ENCODE measurements at places on chromosomes 7 and 10.
A peak's percentile ranks its signal among the peaks of the same experiment; 100 is the strongest.

- no peak for DNase-seq
Observed at GRCh38 chr7:81690251-81690650, 79.6 kb downstream of the HGF start.

- DNase-seq: no peak
Observed at GRCh38 chr7:1607696-1608095, 37.9 kb upstream of the PSMG3 start.

- peak; percentile 87 for DNase-seq
Observed at GRCh38 chr10:88582806-88583583, at the start of gene RNLS. RNLS (minus strand) TSS chr10:88583318.

GRCh38 chr10:88057720-88058119, 194.3 kb downstream of the PTEN start:
- DNase-seq: no peak

- DNase-seq: no peak
Observed at GRCh38 chr10:97185326-97186058, at the start of gene SLIT1. SLIT1 (minus strand) TSS chr10:97185959; CDS start chr10:97185674, 285 bp downstream.

DNA sequence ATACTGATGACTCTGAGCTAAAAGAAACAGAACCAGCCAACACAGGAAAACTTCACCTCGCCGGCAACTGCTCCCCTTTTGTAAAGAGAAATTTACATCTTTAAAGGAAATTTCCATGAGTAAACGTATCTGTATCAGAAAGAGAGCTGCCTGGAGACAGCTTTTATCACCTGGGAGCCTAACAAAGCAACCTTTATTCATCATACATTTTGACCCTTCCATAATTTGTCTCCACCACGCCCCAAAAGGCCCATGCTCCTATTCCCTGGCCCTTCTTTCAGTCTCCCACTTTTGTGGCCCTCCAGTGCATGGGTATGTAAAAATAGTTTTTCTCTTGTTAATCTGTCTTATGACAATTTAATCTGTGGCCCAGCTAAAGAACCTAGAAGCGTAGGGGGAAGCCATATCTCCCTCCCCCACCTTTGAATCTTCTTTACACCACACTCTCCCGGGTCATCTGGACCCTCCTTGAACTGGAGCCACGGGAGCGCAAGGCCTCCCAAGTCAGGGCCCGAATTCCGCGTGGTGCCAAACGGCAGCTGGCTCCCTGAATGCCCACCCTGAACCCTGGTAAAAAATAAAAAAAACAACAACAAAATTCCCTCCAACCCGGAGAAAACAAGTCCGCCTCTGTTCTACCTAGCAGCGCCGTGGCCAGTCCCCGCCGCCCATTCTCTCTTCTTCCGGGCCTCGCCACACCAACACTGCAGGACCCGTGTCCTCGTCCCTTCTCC, 15.4 kb upstream of the FKBP9 start:
- DNase-seq: no peak

GRCh38 chr7:122302761-122303530, 1.6 kb downstream of the FEZF1 start:
- DNase-seq: no peak

- no peak for DNase-seq
Observed at GRCh38 chr10:104323760-104324201, 14.5 kb downstream of the ITPRIP start.

DNA sequence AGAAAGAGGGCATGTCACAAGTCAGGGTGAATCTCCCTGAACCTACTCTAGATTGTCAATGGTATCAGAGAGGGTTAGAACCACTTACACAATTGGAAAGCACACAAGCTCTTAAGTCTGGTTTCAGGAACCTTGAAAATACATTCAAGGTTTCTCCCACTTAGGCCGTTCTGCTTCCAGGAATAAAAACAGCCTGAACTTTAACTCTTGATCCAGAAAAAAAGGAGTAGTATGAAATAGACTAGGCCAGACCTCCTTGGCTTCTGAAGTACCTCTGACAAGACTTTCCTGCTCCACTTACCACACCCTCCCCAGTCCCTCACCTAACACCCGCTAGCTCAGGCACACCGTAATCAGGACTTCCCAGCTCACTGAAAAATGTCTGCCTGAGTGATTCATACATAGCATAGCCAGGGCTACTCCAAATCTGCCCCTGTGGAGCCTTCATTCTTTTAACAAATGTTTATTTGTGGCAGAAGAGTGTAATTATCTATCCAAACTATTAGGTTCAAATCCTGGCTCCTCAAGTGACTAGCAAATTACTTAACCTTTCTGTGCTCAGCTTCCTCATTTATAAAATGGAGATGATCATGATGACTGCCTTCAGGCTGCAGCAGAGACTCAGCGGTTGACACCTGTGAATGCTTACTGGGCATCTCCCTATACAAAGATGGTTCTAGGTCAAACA, 30.3 kb upstream of the IL6 start:
- DNase-seq: peak; percentile 21

DNA sequence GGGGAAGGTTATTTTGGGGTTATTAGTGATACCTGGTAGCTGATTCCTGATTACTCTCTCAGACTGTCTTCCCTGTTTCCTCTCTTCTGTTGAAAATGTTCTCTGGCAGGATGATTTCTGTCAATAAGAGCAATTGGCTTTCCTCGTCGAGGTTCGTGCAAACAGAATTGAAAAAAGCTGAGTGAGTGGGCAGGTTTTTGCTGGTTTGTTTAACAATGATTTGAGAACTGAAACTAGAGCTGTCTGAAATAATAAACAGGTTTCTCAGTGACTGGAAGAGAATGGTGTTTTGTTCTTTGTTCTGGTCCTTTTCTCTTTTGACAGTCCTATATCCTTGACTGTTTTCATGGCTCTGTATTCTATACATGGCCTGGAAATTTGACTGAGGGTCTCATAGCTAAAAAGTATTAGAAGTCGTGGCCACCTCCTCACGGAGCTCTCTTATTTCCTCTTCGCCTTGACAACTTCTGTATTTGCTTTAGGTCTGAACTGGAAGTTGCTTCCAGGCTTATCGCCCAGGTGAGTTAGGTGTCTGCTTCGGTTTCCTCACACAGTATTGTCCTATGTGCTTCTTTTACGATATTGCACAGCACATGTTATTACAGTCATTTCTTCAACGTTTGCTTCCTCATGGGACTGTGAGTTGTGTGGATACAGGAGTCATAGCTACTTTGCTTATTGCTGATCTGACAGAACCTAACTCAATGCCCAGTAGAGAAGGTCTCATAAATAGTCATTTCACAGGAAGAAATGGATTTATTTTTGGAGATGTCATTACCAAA, 403.6 kb downstream of the NRG3 start:
- DNase-seq: peak; percentile 35

GRCh38 chr10:98569853-98570252, 123.1 kb upstream of the HPS1 start:
- DNase-seq: no peak

DNA sequence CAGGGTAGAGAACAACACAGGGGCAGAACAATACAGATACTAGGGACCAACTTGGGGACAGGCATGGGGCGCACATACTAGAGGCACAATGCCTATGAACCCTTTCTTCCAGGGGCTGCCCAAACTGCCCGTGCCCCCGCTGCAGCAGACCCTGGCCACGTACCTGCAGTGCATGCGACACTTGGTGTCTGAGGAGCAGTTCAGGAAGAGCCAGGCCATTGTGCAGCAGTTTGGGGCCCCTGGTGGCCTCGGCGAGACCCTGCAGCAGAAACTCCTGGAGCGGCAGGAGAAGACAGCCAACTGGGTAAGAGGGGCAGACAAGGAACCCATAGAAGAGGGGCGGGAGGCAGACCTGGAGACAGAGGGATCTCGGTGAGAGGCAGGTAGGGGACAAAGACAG, 5.8 kb downstream of the CHAT start:
- DNase-seq: no peak
